ENCODE measurements at places on chromosomes 2 and 18.

- no peak for DNase-seq
These were observed 39.2 kb upstream of the ACTR3 start for GRCh38 chr2:113850687-113851086.

GRCh38 chr2:219178377-219179175 lies 501 bp downstream of the RETREG2 start:
- DNase-seq = no peak

DNA sequence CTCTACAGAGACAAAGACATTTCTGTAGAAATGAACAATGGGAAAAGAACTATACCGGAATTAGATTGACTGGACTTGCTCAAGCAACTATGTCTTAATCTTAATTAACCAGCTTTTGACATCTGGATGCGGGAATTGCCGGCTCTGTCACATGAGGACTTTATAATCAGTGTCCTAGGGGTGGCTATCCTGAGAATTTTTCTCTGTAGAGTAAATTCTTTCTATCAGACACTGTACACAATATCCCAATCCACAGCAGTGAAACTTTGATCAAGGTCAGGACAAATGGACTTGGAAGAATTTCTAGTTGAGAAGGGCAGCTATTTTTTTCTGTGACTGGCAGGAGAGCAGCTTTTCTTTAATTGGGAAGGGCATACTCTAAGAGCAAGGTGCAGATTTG lies 322.1 kb downstream of the HRH4 start:
- no peak for DNase-seq

DNA sequence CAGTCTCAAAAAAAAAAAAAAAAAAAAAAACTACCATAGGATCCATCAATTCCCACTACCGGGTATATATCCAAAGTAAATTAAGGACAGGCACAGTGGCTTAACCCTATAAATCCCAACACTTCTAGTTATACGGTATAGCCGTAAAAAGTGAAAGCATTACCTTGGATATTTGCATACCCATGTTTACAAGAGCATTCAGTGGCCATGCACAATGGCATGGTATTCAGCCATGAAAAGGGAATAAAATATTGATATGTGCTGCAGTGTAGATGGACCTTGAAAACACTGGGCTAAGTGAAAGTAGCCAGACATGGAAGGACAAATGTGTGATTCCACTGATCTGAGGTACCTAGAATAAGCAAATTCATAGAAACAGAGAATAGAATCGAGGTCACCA lies 111.8 kb upstream of the CAB39 start:
- DNase-seq = no peak

DNA sequence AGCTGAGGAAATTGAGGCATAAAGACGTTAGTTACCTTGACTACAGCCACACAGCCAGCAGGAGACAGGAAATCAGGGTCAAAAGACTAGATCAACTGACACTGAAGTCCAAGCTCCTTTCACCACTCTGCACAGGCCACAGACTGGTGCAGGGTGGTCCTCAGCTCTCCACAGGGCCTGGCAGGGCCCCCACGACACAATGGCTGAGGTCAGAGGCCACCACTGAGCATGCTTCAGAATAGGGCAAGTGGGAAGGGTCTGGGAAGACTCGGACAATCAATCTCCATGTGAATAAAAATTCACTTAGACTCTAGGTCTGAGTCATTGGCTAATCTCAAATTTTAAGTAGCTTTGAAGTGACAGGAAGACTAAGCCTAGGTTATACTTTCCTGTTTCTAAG lies 201.7 kb downstream of the ALK start:
- DNase-seq = no peak

Data from CD4-positive, alpha-beta T cell treated with Interleukin-17A for 1 hour (primary cell).